ENCODE measurements at places on chromosomes 5 and 9.

DNA sequence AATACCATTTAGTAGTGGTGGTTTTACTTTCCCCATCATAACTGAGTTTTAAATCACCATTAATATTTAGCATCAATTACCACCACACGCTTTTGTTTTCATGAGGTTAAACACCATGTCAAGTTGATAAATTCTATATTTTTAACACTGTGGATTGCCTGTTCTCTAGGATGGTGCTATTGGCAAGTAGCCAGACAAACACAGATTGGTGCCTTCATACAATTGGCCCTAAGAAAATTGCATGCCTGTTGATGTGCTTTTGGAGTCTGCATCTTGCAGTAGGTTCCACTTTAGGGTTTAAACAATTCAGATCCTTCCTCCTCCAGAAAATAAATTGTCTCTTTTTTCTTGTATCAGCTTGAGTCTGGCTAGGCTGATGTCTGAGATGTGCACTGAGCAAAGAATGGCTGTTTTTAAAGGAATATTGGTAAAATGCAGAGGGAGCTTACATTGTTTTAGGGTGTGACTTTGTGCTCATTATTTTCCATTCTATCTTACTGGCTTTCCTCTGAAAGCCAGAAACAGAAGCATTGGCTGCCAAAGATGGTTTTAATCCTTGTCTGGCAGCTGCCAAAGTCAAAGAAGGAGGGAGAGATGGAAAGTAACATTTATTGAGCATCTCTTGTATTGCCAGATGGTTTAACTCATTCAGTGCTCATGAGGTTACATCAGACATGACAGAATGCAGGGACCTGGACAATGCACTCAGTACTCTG lies 19.6 kb upstream of the MAN2A1 start:
- no peak for DNase-seq

DNA sequence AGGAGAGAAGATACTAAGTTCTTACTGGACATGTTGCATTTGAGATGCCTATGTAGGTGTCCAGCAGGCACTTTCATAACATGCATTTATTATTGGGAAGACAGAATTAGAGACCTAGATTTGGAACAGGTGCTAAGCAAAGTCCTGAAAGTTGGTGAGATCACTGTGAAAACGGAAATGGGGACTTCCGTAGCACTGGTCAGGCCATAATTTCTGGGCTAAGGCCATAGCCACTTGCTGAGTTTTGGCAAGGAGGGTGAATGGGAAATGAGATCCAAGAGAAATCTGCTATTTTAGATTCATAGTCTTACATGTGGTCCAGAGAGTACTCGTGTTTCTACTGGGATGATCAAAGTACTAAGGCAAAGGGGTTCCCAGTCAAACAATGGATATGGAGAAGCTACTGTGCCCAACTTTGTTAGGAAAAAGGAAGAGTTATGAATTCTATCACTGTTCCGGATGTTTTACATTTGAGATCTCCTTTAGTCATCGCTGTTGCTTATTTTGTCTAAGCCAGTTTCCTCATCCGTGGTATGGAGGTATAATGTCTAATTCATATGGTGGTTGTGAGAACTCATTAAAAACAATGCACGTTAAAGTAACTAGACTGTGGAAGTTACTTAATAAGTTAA lies 33.4 kb downstream of the TEK start:
- no peak for DNase-seq

DNA sequence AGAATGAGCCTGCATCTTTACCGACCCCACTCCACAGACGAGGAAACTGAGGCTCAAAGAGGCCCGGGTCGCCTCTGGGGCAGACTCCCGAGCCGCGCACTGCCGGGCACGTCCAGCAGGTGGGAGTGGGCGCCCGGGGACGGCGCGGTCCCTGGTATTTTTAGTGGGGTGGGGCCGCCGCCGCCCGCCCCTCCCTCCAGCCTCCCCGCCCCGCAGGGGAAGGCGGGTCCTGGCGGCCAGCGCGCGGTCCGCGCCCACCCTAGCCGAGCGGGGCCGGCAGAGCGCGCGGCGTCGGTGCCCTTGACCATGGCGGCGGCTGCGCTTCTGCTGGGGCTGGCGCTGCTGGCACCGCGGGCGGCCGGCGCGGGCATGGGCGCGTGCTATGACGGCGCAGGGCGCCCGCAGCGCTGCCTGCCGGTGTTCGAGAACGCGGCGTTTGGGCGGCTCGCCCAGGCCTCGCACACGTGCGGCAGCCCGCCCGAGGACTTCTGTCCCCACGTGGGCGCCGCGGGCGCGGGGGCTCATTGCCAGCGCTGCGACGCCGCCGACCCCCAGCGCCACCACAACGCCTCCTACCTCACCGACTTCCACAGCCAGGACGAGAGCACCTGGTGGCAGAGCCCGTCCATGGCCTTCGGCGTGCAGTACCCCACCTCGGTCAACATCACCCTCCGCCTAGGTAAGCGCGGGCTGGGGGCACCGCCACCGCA lies at the start of gene LAMC3:
TSS of gene LAMC3 (plus strand) at position 266 of the 710 bp plus-strand sequence. CDS start at position 307, 41 bp downstream.
- DNase-seq: no peak

DNA sequence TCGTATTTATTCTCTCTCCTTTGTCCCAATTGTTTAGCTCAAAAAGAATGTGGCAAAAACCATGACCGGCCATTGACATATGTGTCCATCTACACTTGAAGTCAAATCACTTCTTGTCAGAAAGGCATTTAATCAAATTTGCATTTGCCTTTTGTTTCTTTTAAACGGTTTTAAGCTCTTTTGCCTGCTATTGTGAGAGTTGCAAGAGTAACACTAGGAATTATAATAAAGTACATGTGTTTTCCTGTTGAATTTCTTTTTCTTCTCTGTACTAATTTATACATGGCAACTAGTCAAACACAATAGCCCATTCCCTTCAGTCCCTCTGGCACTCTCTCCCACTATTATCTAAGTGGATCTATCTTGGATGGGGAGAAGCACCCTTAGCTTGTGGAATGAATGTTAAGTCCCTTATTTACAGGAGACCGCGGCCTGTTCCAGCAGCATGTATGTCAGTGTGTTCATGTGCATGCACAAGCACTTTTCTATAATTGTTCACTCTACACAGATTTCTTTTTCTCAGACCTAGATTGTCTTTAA lies 3.2 kb downstream of the ADAMTSL1 start:
- DNase-seq: no peak

GRCh38 chr9:113828221-113828620 lies 47.9 kb upstream of the ZNF618 start:
- no peak for DNase-seq

DNA sequence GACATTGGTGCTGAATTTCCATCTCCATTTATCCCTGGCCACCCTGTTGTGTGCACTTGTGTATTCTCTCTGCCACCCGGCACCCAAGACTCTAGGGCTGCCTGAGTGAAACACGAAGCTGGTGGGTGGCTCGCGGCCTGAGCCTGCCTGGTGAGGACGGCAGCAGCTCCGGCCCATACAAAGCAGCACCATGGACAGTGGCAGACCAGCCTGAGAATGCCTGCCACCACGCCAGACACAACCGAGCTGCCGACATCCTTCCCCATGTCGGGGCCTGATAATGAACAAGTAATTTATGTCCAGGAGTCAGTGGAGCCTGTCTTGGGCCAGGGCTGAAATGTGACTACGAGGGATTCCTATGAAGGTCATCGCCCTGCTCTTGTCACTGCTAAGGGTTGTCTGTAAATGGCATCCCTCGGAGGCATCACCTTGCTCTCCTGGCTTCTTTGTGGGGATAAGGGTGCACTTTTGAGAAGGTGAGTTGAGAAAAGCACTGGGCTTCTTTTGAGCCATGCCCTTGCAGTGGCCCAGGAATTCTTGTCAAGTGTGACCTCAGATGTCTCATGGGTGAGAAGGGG lies 175.7 kb downstream of the MELK start:
- DNase-seq: no peak

DNA sequence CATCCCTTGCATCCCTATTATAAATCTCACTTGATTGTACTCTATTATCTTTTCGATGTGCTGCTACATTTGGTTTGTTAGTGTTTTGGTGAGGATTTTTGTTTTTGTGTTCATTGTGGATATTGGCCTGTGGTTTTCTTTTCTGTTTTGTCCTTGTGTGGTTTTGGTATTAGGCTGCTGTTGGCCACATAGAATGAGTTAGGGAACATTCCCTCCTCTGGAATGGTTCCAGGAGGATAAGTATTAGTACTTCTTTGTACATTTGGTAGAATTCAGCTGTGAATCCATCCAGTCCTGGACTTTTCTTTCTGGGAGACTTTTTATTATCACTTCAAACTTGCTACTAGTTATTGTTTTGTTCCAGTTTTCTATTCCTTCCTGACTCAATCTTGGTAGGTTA lies 287.2 kb downstream of the CWC27 start:
- DNase-seq: no peak

DNA sequence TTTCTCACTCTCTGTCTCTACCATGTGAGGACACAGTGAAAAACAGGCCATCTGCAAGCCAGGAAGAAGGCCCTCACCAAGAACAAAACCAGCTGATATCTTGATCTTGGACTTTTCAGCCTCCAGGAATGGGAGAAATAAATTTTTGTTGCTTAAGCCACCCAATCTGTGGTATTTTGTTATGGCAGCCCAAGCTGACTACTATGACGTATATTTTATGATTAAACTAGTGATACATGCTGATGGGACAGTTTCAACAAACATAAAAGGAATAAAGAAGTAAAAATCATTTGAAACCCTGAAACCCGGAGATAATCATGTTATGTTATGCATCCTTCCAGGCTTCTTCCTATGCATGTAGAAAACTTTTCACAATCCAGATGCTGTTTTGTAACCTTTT lies 71.5 kb upstream of the ERBIN start:
- no peak for DNase-seq

Data from CD4-positive, alpha-beta T cell treated with Interleukin-4 for 4 hours (primary cell).